ENCODE measurements at places on chromosomes 6 and 20. TPM values are rescaled to one million over a fixed set of nuclear protein-coding genes. Genes with fewer than 3 reads are reported as not detected.

DNA sequence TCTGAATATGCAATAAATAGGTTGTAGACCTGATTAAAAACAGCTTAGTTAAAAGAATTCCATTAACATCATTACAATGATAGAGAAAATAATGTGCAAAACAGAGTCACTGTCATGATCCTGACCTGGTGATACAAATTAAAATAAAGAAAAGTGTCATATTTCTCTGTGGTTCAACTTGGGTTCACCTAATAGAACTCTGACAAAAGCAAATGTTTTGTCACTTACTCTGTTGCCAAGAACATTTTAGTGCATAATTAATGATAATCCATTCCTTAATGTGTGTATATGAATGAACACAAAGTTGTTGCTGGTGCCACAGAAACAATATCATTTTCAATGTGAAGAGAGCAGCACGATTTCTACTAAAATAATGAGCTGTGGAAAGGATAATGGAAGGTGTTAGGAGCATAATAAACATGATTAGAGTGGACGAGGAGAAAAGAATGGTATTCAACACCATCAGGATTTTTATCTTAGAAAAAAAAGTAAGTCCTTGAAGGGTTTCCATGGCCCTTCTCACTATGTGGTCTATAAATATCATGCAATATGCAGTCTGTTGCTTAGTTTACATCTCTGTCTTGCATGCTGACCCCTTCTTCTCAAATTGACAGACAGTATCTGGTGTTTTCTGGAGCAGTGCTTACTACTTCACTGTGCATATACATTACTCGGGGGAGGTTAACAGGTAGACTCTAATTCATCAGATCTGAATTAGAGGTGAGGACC, 656.6 kb upstream of the MMS22L start:
- no peak for DNase-seq

DNA sequence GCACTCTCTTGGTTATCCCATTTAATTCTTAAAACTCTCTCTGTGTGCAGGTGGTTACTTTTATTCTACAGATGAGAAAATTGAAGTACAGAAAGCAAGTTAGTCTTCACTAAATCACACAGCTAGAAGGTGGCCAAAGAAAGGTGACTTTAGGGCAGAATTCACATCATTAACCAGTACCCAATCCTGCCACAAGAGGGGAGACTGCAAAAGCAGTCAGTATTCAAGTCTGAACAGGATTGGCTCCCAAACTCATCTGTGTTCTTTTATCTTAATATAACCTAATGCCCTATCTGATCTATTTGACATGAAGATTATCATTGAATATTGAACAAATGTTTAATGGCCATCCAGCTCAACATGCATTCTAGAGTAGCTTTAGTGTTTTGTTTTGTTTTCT, 225.3 kb upstream of the FAM83B start:
- no peak for DNase-seq

DNA sequence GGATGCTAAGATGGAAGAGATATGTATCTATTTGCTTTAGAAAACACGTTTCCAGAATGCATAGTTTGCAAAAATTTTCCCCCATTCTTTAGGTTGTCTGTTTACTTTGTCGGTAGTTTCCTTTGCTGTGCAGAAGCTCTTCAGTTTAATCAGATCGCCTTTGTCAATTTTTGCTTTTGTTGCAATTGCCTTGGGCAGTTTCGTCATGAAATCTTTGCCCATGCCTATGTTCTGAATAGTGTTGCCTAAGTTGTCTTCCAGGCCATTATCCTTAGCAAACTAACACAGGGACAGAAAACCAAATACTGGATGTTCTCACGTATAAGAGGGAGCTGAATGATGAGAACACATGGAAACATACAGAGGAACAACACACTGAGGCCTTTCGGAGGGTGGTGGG, 454.2 kb upstream of the SLC35B3 start:
- DNase-seq = no peak

DNA sequence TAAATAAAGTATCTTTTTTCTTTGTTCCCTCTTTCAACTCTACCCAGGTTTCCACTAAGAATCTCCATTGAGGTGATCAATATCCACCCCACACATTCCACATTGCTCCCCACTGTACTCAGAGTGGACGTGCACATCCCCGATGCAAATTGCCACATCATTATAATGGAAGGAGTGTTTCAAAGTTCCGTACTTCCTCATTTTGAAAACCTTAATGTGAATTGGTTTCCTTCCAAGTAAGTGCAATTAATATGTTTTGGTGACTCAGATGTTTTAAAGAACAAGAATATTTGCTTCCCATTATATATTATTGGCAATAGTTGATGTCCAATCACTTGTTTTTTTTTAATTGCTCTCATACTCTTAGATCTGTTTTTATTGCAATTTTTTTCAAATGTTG, 463.6 kb downstream of the HACE1 start:
- no peak for DNase-seq

DNA sequence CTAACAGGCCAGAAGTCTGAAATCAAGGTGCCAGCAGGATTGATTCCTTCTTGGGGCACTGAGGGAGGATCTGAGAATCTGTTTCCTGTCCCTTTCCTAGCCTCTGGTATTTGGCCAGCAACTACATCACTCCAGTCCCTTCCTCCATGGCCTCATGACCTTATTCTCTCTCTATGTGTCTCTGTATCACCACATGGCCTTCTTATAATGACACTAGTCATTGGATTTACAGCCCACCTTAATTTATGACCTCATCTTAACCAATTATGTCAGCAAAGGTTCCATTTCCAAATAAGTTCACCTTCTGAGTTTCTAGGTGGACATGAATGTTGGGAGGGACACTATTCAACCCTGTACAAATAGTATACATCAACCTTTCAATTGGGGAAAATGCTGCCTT, 29.3 kb downstream of the SCML4 start:
- DNase-seq = no peak

The MAK gene
- total RNA-seq = not detected

The CNR1 gene
- not detected for total RNA-seq

The PLA2G7 gene
- not detected for total RNA-seq
